Activated CD8-positive, alpha-beta memory T cell treated with anti-CD3 and anti-CD28 coated beads for 4 hours (primary cell): ENCODE measurements at places on chromosomes 2 and 18.

DNA sequence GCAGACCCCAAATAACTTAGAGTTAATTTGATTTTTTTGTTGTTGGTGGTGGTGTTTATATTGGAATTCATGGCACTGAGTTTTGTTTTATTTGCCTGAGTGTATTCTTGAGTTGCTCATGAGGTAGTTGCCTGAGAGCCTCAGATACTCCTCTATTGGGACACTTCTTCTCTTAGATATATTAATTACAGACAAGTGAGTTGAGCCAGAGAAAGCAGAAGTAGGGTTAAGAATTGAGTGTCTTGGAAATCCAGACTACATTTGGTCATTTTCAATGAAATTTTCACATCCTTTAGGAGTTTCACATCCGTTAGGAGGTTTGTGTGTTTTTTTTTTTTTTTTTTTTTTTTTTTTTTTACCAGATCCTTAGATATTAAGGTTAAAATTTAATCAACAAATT, 29.0 kb downstream of the FMNL2 start:
- no peak for DNase-seq

DNA sequence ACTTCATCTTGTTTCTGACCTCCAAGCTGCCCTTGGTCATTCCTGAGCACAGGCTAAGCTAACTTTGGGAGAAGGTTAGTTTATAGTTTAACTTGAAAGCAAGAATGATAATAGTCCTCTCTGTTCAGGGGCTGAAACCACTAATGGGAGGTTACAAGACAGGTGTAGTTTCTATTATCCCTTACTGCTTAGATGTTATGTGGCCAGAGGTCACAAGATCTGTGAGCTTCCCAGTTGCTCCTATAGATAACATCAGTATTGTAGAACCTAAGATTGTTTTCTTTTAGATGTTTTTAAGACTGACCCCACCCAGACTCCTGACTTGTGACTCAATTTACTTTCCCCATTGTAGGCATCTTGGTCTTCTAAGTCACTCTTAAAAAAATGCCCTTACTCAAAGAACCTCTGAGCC, 94.8 kb upstream of the LPIN2 start:
- DNase-seq = no peak

GRCh38 chr18:43031169-43031568, 84.3 kb downstream of the RIT2 start:
- DNase-seq = no peak

DNA sequence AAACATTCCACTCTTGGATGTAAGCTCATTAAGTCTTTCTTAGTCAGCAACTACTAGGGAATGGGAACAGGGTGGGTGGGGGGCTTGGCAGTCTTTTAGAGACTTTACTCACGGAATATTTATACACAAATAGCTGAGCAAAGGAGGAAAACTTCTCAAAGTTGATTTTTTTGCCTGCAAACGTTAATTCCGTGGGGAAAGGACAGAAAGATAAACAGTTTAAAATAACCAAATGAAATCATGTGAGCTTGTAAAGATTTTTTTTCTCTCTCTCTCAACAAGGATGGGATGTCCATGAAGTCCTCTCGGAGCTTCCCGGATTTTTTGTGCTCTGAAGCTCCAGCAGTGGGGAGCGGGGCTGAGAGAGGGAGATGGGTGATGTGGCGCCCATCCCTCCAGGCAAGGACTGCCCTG, 32.2 kb upstream of the MAT2A start:
- no peak for DNase-seq

DNA sequence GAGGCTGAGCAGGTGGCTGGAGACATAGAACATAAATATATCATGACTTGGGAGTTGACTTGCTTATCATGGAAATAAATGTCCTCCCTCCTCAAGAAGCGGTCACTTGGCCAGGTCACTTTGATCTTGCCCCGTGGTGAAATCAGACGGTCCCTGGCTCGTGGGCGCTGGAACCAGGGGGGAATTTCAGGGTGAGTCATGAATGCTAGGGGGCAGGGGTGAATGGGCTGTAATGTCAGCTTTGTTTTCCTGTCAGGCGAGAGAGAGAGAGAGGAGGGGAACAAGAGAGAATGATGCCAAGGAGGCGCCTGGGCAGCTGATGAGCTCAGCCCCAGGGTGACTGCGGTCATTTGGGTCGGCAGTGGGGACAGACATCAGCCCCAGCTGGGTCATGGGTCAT, 47.7 kb downstream of the RRM2 start:
- DNase-seq = no peak

DNA sequence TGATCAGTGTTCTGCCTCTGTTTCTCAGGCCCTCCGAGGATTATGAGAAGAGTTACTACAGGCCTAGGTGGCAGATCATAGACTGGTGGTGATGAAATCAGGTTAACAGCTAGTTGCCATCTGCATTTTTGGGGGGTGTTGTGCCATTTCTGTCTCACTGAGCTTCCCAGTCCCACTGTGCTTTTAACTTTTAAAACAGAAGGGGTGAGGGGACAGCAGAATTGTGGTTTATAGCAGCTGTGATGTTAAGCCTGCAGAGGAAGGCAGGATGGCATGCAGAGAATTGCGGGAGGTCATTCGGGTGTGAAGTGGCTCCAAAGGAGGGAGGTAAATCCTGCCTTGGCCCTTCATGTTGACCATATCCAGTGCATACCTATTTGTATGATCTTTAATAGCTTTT, 5.0 kb downstream of the CAB39 start:
- no peak for DNase-seq

DNA sequence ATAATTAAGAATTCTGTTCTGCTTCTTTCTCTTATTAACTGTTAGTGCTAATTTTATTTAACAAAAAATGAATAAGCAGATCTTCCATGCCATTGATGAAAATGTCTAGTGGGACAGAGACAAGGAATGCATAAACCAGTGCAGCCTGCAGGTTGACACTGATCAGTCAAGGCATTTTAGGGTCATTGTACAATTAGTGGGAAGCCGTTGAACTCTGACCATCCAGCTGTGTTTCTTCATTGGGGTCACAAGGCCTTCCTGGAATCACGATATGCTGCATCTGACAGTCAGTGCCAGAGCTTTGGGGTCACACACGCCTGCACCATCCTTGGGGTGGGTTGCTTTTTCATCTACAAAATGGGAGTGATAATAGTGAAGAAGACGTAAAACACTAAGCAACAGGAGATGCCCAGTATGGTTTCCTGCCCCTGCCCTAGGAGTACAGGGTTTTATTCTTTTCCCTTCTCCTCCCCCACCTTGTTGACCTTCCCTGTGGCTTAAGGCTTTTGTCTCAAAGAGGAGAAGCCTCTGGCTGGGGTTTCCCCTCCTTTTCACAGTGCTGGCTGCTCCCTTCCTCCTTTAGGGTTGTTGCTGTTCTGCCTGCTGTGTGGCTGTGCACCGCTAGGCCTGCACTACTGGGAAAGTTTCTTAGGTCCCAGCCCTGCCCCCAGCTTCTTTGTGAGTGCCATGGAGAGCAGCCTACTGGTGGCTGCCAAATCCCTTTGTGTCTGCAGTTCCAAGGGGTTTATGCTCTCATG, 245.6 kb downstream of the TPGS2 start:
- DNase-seq = no peak

GRCh38 chr2:222797871-222798270, 63.0 kb upstream of the ACSL3 start:
- DNase-seq = no peak

- DNase-seq = no peak
These were observed 55.2 kb downstream of the CCDC88A start for GRCh38 chr2:55364189-55365055.

DNA sequence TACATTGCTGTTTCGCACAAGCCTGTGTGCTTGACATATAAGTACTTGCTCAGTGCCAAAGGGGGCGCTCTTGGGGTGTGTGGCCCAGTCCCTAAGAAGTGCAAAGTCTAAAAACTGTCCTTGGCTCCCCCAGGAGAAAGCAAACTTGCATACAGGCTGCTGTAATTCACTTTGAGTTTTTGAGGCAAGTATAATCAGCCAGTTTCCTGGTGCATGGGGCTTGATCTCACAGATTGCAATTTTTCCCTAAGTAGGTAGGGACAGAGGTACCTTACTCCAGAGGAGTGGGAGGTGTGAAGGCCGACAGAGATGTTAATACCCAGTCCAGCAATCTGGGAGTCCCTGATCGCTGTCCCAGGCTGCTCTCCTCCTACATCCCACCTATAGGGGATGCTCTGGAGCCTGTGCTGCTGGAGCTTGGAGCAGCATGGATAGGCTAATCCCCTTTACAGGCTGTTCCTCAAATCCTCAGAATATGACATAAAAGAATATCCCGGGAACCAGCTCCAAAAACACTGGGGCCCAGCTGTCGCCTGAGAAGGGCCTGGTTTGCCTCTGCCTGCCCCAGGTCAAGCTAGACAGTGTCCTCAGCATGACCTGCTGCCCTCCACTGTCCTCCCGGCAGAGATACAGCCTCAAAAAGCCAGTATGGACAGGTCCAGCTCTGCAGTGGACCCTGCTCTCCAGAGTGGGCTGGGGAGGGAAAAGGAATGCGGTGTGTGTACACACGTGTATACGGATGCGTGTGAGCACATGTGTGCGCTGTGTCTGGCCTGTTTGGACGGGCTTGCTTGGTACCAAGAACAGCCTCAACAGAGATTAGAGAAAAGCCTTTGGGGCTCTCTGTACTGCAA, 136.5 kb upstream of the HAAO start:
- no peak for DNase-seq

DNA sequence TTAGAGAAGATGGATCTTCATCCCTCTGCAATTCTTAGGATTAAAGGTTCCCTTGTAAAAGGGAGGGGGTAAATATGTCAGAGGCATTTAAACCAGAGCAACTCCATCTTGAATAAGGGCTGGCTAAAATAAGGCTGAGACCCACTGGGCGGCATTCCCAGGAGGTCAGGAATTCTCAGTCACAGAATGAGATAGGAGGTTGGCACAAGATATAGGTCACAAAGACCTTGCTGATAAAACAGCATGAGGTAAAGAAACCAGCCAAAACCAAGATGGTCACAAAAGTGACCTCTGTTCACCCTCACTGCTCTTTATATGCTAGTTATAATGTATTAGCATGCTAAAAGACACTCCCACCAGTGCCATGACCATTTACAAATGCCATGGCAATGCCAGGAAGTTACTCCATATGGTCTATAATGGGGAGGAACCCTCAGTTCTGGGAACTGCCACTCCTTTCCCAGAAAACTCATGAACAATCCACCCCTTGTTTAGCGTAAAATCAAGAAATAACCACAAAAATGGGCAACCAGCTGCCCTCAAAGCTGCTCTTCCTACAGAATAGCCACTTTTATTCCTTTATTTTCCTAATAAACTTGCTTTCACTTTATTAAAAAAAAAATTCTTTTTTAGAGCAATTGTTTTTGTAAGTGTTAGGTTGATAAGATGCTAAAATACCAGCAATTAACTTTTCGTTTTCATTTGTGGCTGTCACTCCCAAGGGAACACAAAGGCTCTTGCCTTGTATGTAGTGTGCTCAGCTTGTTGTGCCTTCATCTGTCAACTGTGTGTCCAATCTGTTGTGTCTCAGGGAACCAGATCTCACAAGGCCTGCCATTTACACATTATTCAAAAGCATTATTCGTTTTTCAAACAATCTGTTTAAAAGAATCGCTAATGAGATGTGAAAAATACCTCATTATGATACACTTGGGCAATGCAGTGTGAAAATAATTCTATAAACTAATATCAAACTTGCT, 205.2 kb upstream of the RGPD4 start:
- DNase-seq = no peak

DNA sequence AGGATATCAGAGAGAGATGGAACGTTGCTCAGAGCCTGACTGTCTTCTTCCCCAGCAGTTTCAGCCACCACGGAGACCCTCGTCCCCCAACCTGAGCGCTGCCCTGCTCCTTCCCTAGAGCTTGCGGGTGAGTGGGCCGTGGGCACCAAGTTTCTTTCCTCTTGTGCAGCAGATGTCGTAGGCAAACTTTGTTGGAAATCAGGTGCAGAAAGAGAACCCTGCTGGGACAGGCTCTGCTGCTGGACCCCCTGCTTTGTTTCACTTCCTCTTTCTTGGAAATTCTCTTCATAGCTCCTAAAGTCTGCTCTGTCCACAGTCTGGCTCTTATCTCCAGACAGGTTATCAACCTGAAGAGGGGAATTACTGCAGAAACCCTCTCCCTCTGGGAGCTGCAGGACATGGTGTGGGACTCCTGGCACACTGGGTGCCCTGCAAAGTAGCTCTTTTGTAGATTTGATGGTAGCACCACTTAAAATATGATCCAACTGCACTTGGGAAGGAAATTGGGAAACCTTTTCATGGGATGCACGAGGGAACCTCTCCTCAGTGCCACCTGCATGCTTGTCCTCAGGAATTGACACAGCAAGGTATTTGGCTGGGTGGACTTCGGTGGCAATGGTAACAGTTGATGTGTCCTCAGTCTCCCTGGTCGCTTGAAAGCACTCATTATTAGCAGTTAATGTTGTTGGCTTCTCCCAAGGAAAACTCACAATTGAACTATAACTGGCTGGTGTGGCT, 92.2 kb downstream of the ALPK2 start:
- no peak for DNase-seq

- no peak for DNase-seq
These were observed 190.7 kb downstream of the CDCA7 start for GRCh38 chr2:173545364-173545763.

DNA sequence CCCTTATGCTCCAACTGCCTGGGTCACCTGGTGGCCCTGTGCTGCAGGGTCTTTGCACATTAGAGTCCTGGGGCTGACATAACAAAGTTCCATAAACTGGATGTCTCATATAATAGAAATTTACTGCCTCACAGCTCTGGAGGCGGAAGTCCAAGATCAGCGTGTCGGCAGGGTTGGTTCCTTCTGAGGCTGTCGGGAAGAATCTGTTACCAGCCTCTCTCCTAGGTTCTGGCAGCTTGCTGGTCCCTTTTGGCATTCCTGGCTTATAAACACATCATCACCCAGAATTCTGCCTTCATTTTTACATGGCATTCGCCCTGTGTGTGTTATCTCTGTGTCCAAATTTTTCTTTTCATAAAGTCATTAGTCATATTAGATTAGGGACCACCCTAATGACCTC, 170.5 kb downstream of the NDUFA10 start:
- DNase-seq = no peak

DNA sequence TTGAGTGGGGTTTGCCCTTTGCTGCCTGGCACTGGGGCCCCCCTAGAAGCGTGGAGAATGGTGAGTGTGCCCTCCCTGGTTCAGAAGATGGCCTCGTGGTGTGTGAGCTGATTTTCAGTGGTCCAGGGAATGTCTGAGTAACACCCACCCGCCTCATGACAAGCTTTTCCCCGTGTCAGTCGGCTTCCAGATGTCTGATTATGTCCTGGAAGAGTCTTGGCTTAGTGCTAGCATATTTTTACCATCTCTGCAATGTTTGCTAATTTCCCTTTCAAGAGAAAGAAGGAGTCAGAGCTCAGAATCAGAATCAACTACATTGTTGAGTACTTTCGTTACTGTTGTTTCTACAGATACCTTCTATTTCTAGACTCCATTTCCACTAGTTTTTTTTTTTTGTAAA, 214.7 kb downstream of the SEPTIN10 start:
- DNase-seq = no peak
